ENCODE measurements at places on chromosomes 12 and 14.

GRCh38 chr14:21197418-21198205 lies 41.7 kb upstream of the OR5AU1 start:
- DNase-seq: no peak

DNA sequence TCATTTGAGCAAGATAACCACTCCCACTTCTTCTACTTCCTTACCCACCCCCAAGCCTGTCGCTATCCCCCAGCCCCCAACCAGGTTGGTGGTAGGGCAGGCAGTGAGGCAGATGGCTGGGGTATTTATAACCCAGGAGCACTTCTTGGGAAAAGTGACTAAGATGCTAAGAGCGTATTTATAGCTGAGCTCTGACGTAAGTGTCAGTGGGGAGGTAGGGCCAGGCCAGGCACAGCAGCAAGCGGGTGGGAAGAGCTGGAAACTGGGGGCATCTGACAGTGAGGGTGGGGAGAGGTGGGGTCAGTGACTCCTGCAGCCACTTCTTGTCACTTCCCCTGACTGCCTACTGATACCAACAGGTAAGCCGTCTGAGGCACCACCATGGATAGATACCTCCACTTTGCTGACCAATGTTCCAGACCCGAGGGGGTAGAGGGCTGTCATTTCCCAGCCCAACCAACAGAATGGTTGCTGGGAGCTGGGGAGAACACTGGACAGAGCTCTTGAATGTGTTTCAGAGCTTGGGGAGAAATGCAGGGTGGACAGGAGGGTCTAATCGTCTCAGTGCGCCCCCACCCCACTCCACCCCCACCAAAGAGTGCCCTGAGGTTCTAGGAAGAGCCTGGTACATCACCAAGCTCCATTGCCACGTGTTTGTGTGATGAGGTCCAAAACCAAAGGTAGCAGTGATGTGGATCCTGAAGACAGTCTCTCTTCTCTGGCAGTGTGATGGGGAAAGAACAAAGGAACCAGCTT lies 2.7 kb upstream of the INHBE start:
- DNase-seq: peak; percentile 31

GRCh38 chr14:90275458-90275814 lies 19.1 kb downstream of the PSMC1 start:
- DNase-seq: no peak

- DNase-seq: no peak
These were observed 57.3 kb downstream of the DAD1 start for GRCh38 chr14:22531451-22532344.

DNA sequence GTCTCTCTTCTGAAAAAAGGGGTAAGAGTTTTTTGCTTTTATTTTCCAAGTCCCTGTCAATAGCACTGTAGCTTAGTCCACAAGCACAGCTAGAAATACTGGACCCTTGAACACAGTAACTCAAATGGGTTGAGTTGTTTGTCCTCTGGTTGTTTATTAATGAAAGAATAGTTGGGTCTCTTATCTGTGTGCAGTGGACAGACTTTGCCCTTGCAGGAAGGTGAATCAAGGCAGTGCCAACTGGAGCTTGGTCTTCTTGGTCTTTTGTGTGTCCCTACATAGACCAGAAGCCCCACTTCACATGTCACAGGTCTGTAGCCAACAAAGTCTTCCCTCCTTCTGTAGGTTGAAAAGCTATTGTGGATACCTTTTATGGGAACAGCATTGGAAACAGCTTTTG lies 322.0 kb downstream of the AACS start:
- no peak for DNase-seq

GRCh38 chr12:69097619-69098368 lies 141.6 kb upstream of the CPSF6 start:
- DNase-seq: no peak

DNA sequence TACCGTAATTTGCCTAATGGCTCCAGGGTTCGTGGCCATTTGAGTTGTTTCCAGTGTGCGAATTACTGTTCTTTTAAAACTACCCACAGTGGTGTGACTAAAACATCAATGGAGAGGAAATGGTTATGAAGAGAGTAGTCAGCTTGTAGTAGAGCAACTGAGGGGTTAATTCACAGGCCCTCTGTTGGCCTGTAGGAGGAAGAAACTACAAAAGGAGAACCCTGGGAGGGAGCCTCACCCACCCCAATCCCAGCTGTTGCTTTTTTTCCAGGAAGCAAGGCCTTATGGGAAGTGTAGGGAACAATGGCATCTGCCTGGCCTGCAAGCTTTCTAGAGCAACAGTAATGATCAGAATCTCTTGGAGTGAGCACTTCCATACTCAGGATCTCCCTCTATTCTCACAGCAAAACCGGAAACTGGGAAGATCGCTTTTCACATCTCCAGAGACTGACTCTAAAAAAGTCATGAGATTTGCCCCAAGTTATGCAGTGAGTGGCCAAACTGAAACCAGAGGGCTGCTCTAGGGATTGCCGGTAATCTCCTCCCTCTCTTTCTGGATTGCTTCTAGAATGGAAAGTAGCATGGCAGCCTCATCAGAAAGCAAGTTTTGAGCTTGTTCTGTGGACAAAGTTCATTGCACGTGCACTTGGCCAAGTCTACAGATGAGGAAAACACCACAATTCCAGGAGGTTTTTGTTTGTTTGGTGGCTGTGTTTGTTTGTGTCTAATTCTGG lies 125.3 kb upstream of the PWP1 start:
- no peak for DNase-seq

DNA sequence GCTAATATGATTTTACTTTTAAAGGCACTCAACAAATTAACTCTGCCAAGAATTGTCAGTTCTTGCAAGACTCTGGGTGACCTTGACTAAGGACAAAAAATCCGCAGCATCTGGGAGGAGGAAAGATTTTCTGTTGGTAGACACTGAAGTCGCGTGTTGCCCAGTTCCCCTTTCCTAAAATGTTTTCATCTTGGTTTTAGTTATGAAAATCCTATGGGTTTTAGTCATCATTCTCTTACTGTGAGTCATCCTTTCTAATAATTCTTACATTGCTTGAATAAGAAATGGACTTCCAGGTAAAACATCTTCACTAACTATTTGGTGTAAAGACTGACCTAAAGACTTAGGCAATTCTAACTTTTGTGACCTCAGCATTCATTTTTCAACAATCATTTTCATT lies 9.1 kb downstream of the GSG1 start:
- no peak for DNase-seq

GRCh38 chr14:61385002-61385685 lies 63.8 kb downstream of the PRKCH start:
- DNase-seq: no peak

All from amniotic stem cell (primary cell).